ENCODE measurements at places on chromosomes 13 and 19.

- no peak for DNase-seq
Observed at GRCh38 chr19:49690079-49690655, 749 bp upstream of the CPT1C start.

GRCh38 chr19:36009633-36010379 is 1.2 kb upstream of the SYNE4 start:
- no peak for DNase-seq

GRCh38 chr19:3266092-3266693 is 41.7 kb downstream of the CELF5 start:
- no peak for DNase-seq

GRCh38 chr13:69828527-69828926 is 279.1 kb upstream of the ATXN8OS start:
- DNase-seq = no peak

DNA sequence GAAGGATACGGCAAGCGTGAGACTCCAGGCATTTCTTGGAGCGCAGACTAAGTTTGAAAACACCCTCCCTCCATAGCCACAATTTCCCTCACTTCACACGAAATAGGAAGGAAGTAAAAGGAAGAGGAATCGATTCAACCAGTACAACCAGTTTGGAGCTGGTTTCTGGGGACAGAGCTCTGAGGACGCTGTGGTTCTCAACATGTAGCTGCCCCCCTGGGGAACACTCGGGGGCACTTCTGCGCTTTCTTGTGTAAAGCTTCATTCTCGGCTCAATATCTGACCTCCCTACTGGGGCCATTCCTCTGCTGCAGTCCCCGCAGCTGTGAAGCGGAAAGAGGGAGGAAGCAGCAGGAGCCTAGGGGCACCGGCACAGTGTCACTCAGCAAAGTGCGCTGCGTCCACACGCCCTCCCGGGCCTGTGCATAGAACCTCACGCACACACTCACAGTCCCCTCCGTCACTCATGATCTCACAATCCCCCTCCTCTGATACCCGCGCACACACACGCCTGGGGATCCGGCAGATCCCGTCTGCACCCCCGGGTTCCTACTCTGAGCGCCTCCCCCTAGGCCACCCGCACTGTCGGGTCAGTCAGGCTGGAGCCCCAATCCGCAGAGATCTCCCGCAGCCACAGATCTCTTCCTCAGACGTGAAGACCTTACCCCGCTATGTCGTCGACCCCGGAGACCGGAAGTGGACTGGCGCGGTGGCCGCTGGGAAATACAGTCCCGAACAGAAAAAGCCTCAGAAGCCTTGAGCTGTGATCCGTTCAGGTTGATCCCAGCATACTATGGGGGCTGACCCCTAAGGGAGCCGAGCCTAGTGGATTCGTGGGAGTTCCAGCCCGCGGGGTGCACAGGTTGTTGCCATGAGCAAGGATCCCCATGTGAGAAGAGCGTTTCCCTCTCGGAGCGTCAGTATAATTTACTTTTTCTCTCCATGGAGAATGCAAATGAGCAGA is at the start of gene ZNF780A:
TSS of gene ZNF780A (minus strand) at position 703 of the 964 bp plus-strand sequence. CDS start 6,190 bp downstream, outside the sequence.
- DNase-seq = peak; percentile 68

DNA sequence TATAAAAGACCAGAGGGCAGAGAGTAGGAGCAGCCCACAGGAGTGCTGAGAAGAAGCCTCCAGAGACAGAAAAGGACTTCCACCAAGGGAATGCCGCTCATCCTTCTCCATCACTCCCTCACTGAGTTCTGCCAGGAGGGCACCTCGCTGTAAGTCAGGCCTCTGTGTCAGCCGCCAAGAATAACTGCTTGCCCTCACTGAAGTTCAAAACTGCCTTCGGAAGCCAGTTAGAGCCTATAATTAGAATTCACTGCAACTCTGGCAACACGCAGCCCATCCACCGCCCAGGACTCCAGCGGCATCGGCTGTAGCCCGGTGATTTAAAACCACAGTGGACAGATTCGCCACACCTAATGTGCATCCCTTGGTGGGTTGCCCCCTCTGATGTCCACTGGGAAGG is 281.8 kb upstream of the ZNF507 start:
- no peak for DNase-seq

DNA sequence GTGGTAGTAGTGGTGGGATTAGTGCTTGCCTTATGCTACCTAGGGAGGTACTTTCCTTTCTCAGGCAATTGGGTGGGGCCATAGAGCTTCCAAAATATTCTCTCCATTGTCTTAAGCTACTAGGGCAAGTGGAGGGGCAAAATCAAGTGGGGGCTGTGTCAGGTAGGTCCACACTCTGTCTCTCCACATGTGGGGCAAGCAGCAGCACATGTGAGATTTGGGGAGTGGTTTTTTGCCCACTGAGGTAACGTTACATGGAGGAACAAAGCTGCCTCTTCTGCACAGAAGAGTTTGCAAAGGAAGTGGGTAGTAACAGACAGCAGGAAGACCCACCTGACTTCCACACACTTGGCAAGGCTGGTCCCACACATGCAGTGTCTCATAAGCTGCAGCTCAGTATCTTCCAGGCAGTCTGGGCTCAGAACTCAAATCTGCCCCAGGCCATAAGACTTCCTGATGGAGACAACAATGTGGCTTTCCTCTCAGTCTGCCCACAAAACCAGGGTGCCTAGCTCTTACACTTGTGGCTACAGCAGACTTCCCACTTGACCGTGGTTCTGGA is 1581.5 kb upstream of the PCDH20 start:
- no peak for DNase-seq

DNA sequence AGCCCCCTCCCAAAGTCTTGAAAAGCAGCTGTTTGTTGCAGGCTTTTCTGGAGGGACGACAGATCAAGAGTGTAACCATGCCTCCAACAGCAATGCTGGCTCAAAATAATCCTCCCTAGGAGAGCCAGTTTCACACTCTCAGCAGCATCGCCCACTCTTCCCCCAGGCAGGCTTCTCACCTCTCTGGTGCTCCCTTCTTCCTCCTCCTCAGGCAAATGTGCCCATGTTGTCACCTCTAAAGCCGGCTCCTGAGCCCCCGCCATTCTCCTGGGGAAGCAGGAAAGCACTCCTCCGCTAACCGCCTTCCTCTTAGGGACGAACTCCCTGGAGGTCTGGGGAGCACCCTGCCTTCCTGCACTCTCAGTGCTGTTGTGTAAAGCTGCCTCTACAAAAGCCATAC is 98.9 kb upstream of the SGCG start:
- no peak for DNase-seq

GRCh38 chr13:110010404-110011138 is 224.2 kb upstream of the IRS2 start:
- no peak for DNase-seq

- peak; percentile 32 for DNase-seq
Observed at GRCh38 chr13:114130837-114131582, 1.4 kb downstream of the RASA3 start.

DNA sequence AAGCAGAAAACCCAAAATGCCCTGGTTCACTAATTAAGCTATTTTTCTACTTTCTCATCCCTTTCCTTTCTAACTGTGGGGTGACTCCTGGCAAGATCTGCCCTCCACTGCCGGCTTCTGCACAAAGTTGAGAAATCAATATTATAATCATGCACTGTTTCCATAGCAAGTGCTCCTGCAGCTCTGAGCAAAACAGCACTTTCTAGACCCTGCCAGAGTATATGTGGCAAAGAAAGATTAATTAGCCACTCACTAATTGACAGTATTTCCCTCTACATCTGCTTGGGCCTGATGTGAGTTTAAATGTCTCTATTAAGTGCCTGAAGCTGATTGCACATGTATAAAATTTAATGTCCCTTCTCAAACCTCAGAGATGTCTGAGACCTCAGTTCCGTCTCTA is 39.5 kb upstream of the FAM216B start:
- no peak for DNase-seq

DNA sequence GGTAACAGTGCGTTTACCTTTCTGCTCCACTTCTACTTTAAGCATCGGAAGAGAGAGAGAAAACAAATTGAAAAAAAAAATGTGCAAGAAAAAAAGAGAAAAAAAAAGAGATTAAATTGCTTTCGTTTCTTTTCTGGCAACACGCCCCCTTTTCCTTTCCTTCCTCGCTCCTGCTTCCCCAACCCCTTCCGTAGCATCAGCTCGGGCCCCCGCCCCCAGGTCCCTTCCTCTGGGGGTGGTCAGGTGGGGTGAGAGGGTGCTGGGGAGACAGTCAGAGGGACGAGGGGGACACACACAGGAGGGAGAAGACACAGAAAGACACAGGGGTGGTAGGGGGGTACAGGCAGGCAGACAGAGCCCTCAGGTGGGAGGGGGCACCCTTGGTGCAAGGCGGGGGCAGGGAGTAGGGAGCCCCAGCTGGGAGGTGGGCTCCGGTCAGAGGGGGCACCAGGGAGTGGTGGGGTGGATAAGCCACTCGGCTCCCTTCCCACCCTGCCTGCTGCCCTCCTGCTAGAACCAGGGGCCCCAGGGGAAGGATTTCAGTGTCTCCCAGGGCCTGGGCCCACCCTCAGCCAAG is 30.7 kb upstream of the ASF1B start:
- DNase-seq = no peak

DNA sequence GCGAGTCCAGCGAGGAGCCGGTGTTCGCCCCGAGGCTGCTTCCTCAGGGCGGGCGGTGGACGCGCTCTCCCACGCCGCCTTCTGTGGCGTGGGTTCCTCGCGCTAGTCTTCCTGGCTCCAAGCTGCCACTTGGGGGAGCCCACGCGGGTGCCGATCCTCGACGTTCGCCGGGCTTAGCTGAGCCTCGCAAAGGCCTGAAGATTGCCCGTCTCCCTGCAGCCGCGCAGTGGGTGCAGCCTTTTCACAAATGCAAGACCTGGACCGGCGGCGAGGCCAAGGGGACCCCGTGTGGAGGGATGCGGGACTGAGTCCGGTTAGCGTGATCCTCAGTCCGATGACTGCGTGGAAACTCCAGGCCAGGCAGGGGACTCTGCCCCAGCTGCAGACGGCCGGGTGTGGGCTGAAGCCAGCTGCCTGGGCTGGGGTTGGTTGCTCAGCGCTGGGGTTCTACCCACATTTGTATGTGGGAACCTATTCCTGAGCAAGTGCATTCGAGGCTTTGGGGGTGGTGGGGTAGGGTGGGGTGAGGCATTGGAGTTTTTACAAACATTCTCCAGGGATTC is 16.6 kb upstream of the LRP3 start:
- DNase-seq = peak; percentile 81

DNA sequence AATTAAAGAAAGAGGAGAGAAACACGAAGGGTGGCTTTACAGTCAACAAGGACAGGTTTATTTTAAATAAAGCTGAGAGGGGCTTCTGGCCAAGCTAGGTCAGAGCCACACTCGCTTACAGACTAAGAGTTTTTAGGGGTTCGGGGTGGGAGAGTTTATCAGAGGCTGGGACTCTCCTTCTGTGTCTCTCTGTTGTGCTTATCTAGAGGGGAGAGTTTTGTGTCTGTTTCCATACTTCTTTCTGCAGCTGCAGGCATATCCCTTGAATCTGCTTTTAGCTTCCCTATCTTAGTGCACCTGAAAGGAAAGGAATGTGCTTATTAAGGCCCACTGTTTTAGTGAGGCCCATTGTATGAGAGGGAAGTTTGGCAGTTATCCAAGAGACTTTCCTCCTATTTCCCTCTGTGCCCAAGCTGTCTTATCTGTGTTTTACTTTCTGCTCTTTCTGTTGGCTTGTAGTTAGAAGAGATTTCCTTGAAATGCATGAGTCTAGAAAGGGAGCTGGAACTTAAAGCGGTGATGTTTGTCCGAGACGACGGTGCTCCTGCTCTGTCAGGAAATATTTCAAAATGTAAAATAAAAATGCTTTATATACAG is 275.3 kb downstream of the KCTD12 start:
- no peak for DNase-seq

- DNase-seq = no peak
Observed at GRCh38 chr13:110980921-110981320, 66.1 kb upstream of the ANKRD10 start.

DNA sequence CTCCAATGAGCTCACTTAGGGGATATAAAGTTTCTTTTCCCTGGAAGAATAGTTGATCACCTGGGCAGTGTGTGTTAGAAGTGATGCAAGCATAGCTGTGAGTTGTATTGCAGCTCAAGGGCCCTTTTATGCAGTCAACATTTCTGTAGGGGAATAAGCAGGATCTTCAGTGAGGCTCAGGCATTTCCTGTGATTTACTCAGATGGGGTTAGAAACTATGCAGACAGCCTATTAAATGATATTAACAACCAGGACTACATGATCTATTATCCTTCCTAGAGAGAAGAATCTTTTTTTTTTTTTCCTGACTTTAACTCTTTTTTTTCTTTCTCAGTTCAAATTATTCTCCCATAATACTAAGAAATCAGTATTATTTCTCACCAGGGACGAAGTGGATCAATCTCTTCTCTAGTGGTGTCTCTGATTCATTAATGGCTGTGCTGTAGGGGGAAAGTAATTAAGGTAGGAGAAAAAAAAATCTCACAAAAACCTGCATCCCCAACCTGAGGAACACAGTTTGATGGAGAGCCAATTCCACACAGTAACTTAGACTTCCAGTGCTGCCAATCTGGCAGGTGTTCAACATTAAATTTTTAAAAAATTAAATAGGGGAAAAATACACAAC is 126.4 kb upstream of the SLC10A2 start:
- DNase-seq = no peak

DNA sequence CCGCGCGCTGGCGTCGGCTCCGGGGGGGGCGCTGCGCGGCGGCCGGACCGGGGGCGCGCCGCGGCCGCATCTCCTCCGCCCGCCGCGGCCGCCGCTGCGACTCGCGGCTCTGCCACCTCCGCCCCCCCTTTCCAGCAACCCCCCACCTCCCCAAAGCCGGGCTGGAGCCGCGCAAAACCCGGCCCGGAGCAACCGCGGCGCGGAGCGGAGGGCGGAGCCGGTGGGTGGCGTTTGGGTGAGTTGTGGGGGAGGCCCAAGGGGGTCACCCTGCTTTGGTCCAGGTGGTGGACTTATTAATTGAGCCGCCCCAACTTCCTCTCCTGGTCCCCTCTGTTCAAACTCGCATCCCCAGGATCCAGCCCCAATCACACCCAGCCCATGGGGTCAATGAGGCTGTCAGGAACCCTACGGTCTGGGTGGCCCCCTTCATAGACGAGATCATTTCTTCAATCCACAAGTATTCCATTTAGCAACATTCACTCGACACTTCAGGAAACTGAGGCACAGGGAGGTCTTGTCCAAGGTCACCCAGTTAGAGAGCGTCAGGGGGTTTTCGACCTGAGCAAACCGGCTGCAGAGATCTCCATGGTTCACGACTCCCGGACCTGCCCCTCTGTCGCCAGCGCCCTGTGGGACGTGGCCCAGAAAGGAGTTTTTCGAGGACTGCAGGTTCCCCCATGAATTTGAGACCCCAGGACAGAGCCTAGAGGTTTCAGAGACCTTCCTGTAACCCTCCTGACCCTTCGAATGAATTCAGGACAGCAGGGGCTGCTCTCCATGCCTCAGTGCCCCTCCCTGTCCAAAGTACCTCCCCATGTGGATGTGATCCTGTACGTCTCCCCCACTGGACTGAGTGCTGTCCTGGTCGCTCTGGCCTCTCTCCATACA is 22.4 kb upstream of the SEMA6B start:
- no peak for DNase-seq
